ENCODE measurements at places on chromosomes 4 and X.

GRCh38 chrX:262381-262909, 18.7 kb upstream of the PLCXD1 start:
- DNase-seq, result peak; percentile 53

DNA sequence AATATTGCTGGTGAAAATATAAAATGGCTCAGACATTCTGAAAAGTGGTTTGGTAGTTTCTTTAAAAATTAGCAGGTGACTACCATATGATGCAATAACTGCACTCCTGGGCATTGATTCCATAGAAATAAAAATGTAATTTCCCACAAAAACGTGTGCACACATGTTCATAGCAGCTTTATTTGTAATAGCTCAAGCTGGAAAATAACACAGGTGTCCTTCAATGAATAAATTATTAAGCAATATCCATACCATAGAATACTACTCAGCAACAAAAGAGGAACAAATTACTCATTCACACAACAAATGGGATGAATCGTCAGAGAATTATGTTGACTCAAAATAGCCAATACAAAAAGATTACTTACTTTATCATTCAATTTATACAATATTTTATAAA, 893.7 kb upstream of the SLIT2 start:
- DNase-seq, result no peak

DNA sequence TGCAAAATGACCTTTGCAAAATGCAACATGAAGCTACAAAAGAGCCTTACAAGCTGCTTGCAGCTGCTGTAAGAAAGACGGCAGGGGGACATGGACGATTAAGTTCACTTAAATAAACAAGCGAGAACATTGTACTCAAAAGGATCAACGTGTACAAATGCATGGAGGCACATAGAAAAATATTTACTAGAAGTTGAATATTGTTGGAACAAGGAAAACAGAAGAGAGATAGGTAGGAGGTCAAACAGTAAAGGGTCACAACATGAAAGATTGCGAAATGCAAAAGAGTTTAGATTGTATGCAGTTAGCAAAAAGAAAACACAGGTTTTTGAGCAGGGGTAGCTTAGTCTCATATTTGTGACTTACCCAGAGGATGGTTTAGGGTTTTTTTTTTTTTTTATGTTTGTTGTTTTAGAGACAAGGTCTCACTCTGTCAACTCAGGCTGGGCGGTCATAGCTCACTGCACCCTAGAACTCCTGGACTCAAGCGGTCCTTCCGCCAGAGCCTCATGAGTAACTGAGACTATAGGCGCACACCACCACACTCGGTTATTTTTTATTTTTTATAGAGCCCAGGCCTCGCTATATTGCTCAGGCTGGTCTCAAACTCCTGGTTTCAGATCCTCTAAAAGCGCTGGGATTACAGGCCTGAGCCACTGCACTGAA, 1.4 kb upstream of the PHF8 start:
- no peak for DNase-seq

GRCh38 chr4:4914059-4914820, 54.8 kb downstream of the MSX1 start:
- no peak for DNase-seq

GRCh38 chr4:1868293-1868692, 2.9 kb upstream of the NSD2 start:
- no peak for DNase-seq

DNA sequence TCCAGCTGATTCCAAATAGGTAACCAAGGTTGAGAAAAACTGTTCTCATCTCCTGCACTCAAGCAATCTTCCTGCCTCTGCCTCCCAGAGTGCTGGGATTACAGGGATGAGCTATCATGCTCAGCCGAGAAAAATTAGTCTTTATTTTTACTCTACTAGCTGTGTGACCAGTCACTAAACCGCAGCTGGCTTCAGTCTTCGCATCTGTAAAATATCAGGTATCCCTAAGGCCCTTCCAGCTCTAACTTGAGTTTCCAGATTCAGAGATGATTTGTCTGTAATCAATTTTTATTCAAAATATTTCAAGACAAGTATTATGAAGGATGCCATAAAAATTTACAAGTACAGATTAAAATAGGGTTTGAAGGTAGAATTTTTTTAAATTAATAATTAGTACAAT, 3.5 kb downstream of the ADH6 start:
- DNase-seq, result no peak

DNA sequence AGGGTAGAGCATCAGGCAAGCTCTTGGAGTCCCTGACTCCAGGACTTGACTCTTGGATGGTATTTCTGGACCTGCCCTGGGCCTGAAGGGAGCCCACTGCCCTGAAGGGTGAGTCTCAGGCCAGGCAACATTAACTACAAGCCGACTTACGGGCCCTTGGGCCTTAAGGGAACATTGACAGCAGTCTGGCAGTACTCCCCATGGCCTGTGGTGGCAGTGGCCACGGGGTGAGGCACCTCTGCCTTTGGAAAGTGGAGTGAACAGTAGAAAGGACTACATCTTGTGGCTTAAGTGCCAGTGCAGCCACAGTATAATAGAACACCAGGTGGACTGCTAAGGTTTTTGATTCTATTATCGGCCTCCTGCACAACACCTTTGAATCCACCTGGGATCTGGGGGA, 36.3 kb downstream of the SH3BGRL start:
- DNase-seq, result no peak

DNA sequence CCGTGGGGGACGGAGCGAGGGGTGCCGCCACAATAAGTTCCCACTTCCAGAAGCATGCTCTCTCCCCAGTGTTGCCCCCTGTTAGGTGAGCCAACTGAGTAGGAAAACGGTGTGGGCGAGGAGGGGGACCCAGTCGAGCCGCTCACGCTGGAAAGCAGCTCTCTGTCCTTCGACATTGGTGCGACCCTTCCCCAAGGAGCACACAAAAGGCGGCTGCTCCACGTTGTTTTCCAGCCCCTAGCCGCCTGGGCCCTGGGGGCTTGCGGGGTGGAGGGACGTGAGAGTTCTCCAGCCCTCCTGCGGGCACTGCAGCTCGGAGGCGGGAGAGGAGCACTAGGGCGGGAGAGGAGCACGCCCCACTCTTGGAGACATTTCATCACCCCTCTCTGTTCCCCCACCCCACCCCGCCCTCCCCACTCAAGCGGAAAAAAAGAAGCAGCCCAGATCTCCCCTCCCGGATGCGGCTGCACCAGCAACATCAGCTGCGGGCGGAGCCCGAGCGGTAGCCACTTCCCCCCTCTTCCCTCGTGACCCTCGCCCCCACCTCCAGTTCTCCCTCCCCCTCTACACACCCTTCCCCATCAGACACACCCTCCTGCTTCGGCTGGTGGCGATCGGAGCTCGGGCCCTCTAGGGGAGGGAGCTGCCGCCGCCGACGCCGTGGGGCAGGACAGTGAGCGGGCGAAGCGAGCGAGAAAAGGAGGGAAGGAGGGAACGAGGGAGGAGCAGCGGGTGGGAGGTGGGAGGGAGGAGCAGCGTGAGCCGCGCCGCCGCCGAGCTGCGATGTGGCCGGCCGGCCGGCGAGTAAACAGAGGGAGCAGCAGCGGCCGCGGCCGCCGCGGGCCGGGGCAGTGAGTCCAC, at the start of gene DOCK11:
Gene DOCK11, plus strand, starts transcription at position 755 of the 861 bp plus-strand sequence. CDS start 157 bp downstream, outside the sequence.
- peak; percentile 95 for DNase-seq

DNA sequence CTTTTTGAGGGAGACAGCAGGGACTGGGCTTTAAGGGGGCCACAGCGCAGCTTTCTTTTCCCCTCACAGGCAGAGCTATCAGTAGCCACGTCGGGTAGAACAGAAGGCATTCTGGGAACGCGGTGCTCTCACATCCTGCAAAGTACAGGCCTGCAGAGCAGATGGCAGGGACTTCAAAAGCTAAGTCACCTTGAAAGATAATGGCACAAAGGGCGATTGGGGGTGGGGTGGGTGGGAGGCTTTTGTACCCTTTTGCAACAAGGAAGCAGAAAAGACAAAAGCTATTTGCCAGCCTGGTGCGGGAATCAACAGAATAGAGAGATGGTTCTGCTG, 93.9 kb downstream of the PHKA2 start:
- peak; percentile 34 for DNase-seq

GRCh38 chr4:69836287-69836686, 23.7 kb downstream of the SULT1E1 start:
- no peak for DNase-seq

DNA sequence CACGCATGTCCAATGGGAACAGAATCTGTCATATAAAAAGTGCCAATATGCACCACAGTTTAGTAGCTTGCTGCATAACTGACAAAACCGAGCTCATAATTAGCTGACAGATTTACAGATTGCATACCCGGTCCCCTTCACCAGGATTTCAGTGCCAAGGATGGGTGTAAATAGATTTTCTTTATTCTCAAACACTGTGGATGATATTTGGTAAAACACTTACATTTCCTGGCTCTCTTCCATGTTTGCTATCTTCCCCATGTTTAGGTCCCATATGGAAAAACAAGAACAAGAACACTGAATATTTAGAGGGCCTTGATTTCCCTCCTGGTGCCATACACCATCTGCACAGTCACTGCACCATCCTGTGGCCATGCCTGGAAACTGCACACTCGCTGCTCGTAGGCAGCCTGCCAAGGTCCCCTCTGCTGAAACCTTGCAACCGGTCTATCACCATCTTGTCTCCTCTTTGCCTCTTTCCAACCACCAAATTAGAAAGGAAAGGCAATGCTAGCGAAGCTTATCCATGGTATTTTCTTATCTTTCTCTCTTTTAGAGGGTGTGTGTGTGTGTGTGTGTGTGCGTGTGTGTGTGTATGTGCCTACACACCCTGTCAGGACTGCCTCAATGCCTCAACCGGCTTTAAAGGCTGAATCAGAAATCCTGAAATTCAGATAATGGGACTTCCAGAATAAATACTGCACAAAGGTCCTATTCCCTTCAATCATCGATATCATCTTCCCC, 124.2 kb upstream of the MBNL3 start:
- peak; percentile 82 for DNase-seq

- no peak for DNase-seq
Measured at GRCh38 chrX:144627947-144628346, 619.4 kb upstream of the SPANXN1 start.

GRCh38 chr4:155673453-155673979, 6.9 kb downstream of the GUCY1A1 start:
- DNase-seq, result no peak

GRCh38 chrX:74291964-74292807, 11.8 kb upstream of the ZCCHC13 start:
- DNase-seq, result peak; percentile 96

- no peak for DNase-seq
Measured at GRCh38 chrX:41096339-41096955, 11.2 kb downstream of the USP9X start.

GRCh38 chrX:30495468-30495867, 82.1 kb downstream of the TASL start:
- DNase-seq, result no peak

DNA sequence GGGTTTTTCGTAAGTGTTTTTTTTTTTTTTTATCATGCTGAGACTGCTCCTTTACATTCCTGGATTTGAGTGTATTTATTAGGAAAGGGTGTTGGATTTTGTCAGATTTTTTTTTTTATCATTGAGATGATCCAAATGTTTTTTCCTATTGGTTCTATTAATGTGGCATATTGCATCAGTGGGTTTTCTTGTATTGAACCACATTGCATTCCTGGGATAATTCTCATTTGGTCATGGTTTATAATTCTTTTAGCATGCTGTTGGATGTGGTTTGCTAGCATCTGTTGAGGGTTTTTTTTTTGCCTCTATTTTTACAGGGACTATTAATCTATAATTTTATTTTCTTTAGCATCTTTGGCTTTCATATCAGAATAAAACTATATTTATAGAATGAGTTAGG, 28.8 kb downstream of the COL4A5 start:
- no peak for DNase-seq

- DNase-seq, result no peak
Measured at GRCh38 chr4:78347527-78347926, 204.0 kb upstream of the ANXA3 start.

DNA sequence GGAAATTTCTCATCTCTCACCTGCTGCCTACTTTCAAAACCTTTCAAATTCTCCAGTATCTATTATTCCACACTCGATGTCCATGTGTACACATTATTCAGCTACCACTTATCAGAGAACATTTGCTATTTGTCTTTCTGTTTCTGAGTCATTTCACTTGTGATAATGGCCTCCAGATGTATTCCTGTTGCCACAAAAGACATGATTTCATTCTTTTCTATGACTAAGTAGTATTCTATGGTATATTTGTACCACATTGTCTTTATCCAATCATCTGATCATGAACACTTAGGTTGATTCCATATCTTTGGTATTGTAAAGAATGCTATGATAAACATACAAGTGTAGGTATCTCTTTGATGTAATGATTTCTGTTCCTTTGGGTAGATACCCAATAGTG, 310.1 kb upstream of the SPOCK3 start:
- DNase-seq, result no peak

GRCh38 chr4:69896530-69897116, 34.2 kb upstream of the CSN1S1 start:
- DNase-seq, result no peak

GRCh38 chr4:55154290-55154880, 29.0 kb upstream of the KDR start:
- no peak for DNase-seq

DNA sequence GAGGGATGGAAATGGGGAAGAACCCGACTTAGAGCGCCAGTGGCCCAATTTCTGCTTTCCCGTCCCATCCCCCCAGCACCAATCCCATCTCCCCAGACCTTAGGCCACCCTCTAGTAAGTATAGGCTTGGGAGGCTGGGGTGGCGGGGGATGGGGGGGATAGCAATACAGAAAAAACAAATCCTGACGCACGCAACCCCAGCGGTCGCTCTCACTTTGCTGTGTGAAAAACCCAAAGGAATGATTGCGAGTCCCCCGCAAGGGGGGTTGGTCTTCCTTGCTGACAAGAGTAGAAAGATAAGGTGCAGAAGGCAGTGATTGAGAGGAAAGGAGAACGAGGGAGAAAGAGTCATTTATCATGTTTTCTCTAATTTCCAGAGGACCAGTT, 863 bp downstream of the CPE start:
- no peak for DNase-seq

GRCh38 chrX:20596856-20597255, 330.1 kb upstream of the RPS6KA3 start:
- DNase-seq, result no peak

DNA sequence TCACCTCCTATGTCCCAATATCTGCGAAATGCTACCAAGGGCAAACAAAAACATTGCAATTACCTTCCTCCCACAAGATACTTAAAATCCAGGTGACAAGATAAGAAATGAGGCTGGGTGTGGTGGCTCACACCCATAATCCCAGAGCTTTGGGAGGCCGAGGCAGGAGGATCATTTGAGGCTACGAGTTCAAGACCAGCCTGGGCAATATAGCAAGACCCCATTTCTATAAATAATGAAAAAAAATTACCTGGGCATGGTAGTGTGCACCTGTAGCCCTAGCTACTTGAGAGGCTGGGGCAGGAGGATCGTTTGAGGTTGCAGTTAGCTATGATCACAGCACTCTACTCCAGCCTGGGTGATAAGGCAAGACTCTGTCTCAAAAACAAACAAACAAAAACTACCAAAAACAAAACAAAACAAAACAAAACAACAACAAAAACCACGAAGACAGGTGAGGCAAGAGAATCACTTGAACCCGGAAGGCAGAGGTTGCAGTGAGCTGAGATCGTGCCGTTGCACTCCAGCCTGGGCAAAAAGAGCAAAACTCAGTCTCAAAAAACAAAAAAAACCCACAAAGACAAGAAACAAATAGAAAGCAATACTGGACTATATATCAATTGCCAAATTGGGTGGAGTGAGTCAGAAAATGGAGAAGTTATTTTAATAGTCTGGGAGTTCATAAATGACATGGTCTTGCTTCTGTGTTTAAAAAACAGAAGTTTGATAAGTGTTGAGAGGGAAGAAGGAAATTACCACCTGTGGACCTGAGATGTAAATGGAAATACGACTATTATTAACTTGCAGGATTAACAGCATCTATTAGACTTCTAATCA, 176.5 kb downstream of the FBXW7 start:
- no peak for DNase-seq

- DNase-seq, result no peak
Measured at GRCh38 chrX:48834383-48834709, 1.1 kb downstream of the PCSK1N start.
